NCI-H2081 treated with DMSO at 0.1 percent for 48 hours (cell line): ENCODE measurements at places on chromosomes 6 and 20.

- no peak for DNase-seq
Measured at GRCh38 chr6:136309171-136309570, 19.5 kb upstream of the BCLAF1 start.

DNA sequence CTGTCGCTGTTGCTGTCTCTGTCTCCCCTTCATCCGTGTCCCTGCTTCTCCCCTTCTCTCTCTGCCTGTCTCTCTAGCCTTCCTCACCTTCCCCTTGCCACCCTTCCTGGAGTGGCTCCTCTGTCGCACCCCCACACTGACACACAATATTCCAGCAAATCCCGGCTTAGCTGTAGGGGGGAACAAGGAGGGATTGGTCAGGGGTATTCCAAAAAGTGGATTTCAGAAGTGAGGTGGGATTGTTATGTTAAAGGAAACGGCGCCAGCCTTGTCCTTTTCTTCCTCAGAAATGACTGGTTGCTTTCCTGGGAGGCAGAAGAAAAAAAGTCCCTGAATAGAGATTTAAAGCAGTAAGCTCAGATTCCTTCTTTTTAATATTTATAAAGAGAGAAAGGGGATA, 76.3 kb upstream of the SIRPA start:
- DNase-seq = no peak

GRCh38 chr6:15864038-15864707, 201.3 kb upstream of the DTNBP1 start:
- no peak for DNase-seq

GRCh38 chr20:20079102-20079784, 26.9 kb downstream of the CFAP61 start:
- DNase-seq = no peak

- no peak for DNase-seq
Measured at GRCh38 chr20:62511915-62512610, 36.3 kb upstream of the GATA5 start.

GRCh38 chr6:150069706-150070105, 785 bp upstream of the ULBP3 start:
- DNase-seq = no peak

- DNase-seq = no peak
Measured at GRCh38 chr6:70860045-70860444, 96.8 kb downstream of the B3GAT2 start.

DNA sequence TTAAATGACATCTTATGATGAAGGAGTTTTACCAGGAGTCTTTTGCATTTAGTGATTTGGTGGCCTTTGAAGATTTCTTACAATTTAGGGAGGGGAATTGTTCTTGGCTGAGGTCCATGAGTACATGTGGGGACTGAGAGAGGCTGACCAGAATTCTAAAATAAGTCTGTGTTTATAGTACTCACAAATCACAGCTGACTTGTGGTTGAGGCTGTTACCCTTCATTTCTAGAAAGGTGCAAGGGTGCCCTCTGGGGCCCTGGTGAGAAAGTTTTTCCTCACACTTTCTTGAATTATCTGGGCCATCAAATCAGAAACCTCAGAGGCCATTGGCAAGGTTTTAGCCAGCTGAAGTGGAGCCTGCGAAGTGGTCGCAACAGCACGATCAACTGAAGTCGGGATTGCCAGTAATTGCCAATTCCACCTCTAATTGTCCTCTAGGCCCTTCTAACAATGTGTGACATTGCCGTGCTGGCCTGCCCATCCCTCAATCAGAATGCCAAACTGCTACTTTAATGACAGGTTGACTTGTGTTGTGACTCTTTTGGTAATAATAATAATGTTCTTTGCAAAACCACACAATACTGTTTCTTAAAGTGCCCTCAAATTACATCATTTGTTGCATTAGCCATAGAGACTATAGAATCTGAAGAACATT, 221.6 kb downstream of the OGFRL1 start:
- no peak for DNase-seq
